ENCODE measurements at places on chromosomes 16 and 17.

GRCh38 chr16:66858740-66859396 is 14.7 kb downstream of the CA7 start:
- no peak for DNase-seq

GRCh38 chr16:66899310-66899944 is 19.1 kb downstream of the PDP2 start:
- no peak for DNase-seq

DNA sequence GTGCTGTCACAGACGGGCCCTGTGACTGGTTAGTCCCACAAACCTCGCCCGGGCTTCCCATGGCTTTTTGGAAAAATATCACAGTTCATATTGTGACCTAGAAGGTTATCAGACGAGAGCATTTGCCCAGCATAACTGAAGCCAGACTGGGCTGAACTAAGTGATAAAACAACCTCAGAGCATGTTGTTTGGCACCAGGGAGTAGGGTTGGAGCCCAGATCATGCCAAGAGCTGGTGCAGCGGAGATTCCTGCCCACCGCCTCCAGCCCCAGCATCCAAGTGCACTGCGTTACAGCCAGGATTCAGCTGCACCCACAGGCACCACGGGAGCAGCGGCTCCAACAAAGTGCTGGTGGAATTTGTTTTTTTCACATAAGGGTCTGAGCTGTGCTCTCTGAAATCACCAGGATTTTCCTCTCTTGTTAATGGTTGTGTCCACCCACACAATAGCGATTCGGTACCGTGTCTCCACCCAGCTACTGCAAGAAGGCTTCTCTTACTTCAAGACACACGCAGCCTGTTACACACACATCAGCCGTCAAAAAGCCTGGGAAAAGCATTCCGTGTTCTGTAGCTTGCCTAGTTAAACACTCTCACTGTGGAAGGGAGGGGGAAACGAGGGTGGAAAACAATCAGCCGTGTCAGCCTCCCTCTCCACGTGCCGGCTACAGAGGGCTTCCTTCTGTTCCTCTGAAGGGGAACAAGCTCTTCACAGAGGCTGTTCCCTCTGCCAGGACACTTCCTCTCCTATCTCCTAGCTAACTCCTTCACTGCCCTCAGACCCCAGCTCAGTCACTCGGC is 273.8 kb downstream of the C16orf95 start:
- no peak for DNase-seq

DNA sequence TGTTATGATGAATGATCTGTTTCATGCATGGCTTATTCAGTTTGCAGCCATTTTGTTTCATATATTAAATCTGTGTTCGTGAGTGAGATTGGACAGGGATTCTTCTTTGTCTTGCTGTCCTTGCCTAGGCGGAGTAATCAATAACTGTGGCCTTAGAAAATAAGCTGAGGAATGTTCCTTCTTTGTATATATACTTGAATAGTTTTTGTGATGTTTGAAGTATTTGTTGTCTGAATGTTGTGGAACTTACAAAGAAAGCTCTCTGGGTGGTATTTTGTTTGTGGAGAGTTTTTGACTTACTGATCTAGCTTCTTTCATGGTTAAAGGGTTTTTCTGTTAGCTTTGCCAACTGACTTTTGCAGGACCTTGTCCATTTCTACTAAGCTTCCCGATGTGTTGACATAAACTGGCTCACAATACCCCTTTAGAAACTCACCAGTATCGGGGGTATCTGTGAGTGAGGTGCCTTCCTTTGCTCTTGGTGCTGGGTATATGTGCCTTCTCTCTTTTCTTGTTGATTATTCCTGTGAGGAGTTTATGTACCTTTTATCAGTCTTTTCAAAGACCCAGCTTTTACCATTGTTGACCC is 166.2 kb downstream of the RPTOR start:
- no peak for DNase-seq

GRCh38 chr17:42052346-42052877 is 2.0 kb upstream of the C17orf113 start:
- no peak for DNase-seq

GRCh38 chr16:85385463-85386331 is 227.4 kb upstream of the GSE1 start:
- DNase-seq, result peak; percentile 94

DNA sequence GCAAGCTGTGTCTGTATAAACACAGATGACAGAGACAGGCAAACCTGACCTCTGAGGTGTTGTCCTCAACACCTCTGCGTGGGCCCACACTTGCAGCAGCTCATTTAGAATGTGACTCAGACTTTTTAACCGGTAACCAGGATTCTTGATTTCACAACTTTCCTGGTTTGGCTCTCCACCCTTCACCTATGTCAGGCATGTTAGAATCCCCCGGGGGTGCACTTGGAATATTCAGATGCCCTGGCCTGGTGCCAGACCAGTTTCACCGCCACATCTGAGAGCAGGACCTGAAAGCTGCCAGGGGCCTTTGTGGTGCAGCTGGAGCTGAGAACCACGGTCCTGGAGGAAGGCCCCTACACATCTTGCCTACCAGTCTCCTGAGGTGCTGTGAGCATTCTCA is 4.8 kb downstream of the DHODH start:
- DNase-seq, result no peak

- peak; percentile 24 for DNase-seq
Observed at GRCh38 chr17:64938925-64939474, 19.7 kb upstream of the LRRC37A3 start.

GRCh38 chr17:36934144-36934691 is 3.1 kb upstream of the LHX1 start:
- no peak for DNase-seq

DNA sequence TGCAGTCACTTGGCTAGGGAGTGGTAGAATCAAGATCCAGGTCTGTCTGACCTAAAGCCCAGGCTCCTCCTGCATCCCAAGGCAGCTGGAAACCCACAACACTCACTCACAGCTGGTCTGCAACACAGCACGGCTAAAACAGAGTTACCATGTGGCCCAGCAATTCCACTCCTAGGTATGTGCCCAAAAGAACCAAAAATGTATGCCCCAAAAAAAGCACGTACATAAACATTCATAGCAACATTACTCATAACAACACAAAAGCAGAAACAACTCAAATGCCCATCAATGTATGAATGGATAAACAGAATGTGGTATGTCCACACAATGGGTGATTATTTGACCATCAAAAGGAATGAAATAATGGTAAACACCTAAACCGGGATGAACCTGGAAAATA is 8.9 kb downstream of the TVP23A start:
- no peak for DNase-seq

DNA sequence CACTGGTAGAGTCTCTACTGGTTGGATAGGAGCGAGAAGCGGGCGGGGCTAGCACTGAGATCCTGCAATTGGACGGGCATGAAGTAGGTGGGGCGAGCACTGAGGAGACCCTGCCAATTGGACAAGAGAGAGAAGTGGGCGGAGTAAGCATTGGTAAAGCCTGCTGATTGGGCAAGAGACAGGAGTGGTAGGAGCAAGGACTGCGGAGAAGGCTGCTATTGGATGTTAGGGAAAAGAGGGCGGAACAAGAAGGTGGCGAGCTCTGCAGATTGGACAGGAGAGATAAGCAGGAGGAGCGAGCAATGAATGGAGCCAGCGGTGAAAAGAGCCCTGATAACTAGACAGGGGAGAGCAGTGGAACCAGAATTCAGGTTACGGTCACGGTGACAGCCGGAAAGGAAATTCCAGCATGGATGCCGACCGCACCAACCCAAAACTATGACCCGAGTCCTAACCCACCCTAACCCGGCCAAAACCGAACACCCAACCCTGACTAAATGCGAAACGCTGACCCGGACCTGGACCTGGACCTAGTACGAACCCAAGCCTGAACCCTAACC is 4.8 kb downstream of the SCGB1C2 start:
- DNase-seq, result no peak

DNA sequence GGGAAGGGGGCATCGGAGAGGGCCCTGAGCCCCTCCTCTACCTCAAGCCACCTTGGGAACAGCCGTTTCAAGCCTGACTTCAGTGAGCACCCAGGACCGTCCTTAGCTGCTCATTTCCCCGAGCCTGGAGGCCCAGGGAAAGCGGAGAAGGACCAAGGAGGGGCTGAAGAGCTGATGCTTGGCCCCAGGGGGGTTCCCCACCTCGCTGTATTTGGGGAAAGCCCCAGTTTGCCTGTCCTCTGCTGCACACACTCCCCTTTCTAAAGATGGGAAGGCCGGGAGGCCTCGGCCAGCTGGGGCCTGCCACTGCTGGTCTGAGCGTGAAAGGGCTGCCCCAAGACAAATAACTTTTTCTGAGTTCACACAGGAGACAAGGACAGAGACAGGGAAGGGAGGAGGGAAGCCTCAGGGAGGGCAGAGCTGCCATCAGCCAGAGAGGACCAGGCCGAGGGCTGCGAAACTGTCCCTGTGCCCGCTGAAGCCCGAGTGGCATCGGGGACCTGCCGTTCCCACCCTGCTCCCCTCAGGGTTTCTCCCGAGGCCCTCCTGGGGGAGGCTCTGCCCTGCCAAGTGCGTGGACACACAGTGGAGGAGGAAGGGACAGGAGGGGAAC is 11.6 kb downstream of the ZACN start:
- no peak for DNase-seq

- no peak for DNase-seq
Observed at GRCh38 chr17:47989700-47990099, 18.8 kb downstream of the CDK5RAP3 start.

DNA sequence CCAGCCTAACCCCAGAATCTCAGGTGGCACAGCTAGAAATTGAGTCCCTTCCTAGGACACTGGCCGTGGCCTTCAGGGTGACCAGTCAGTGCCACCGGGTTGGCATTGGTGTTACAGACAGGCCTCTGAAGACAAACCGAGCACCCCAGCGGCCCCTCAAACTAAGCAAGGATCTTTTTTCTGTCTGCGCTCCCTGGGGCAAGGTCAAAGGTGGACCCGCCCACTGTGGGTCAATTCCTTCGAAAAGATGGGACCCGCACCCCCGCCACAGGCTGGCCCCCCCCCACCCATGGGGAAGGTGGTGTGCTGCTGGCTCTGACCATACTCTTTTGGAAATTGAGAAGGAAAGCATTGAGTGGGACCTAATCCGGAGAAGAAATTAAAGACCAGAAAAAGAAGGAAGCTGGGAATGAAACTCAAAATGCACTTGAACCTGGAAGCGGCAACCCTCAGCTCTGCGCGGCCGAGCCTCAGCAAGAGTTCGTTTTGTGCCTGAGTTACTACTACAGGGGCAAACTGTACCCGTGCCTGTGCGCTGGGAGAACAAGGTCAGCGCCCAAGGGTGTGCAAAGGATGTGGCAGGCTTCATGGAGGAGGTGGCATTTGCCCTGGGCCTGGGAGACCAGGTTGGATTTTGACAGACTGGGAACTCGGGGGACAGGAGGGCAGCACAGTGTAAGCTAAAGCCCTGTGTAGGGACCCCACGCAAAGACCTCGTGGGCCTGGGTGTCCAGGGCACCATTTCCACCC is 20.4 kb downstream of the TMC6 start:
- no peak for DNase-seq

Measured in HuH-7.5 (cell line).